ENCODE measurements at places on chromosomes 11 and 22. TPM values are rescaled to one million over a fixed set of nuclear protein-coding genes. Genes with fewer than 3 reads are reported as not detected.

The MMP7 gene
- total RNA-seq, result 5.9 TPM

The UCP3 gene
- 2.0 TPM for total RNA-seq

The IGSF9B gene
- total RNA-seq, result 1.3 TPM

The SSH3 gene
- 6.9 TPM for total RNA-seq

The NPAS4 gene
- 0.11 TPM for total RNA-seq

The TPBGL gene
- total RNA-seq, result not detected

The GAL gene
- 8.3 TPM for total RNA-seq

The OR52H1 gene
- not detected for total RNA-seq

GRCh38 chr11:786235-787083 is 3.4 kb downstream of the CEND1 start:
- no peak for DNase-seq

DNA sequence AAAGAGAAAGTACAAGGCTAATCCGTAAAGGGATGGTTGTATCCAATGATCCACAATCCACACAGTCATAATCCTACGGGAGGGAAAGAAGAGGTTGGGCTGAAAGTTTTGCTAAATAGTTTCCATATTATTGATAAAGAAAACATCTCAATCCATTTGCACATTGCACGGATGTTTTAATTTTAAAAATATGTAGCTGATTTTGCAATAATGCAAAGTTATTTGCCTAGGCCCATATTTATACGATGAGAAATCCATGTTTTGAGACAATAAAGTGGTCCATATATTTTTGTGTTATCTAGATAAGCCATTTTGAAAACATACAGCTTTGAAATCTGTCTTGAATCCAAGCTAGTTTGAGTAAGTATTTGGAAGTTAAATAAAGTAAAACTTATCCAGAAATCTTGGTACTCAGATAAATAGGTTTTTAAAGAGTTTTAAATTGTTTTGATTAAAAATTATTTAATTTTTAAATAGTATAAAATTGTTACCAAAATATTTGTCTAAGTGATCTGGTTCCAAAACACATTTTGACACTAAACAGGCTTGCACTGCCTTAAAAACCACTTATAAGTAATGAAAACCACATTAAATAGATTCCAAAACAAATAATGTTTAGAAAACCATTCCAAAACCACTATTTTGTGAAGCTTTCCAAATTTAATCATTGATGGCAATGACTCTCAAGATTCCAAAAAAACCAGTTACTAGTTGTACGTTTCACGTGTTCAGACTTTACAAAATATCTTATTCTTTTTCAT is 38.2 kb upstream of the PAMR1 start:
- DNase-seq, result no peak

GRCh38 chr11:130243816-130244215 is 70.9 kb downstream of the ZBTB44 start:
- DNase-seq, result no peak

DNA sequence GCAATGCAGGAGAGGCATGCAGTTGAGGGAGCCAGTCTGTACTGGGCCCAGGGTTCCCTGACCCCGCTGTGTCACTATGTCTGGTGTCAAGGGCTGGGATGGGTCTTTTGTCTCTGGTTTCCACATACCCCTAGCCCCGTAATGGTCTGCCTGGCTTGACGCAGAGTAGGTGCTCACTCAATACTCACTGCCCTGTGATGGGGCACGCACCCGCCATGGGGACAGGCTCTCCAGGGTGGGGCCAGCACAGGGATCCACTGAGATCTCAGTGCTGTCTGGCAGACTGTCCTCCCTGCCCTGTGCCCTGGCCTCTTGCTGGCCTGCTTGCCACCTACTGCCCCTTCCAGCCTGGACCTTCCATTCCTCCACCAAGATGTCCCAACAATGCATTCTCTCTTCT is 101.7 kb upstream of the CD82 start:
- no peak for DNase-seq

- DNase-seq, result peak; percentile 93
Measured at GRCh38 chr22:49281467-49282340, 546.0 kb downstream of the BRD1 start.

DNA sequence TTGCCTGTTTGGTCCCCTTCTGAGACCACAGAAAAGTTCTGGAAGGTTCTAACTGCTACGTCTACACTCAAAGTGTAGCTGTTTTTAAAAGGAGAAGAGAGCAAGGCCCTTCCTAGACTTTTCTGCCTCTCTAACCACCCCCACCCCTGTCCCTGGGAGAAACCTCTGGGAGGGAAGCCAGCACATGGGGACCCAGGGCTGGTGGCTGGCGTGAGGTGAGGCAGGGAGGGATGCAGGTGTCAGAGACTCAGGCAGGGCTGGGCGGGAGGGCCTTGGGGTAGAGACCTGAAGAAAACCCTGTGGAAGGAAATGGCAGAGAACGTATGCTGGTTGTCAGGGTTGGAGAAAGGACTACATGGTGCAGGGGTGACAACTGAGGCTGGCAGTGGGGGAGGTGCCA is 26.7 kb downstream of the ARRB1 start:
- DNase-seq, result no peak

GRCh38 chr22:40377931-40378330 is 7.5 kb downstream of the SGSM3 start:
- DNase-seq, result no peak
